ENCODE measurements at places on chromosomes 11 and 22.

DNA sequence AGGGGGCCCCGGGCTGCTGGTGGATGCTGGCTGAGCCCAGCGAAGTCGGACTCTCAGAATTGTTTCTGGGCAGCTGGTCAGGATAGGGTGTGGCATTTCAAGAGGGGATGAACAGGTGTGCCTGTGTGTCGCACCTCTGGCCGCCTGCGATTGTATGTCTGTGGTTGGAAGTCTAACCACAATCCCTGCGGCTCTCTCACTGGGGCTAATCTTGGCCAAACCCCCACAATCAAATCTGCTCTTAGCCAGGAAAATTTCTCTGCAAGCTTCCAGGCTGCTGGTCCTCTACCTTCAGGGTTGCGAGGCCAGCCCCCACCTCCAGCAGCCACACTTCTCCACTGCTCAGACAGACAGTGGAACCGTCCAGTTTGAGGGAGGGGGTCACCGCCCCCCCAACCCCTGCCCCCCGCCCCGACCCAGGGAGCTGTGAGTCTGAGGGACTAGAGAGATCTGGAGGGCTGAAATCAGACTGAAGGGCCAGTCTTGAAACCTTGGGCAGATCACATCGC is 953 bp downstream of the ATG16L2 start:
- no peak for DNase-seq

DNA sequence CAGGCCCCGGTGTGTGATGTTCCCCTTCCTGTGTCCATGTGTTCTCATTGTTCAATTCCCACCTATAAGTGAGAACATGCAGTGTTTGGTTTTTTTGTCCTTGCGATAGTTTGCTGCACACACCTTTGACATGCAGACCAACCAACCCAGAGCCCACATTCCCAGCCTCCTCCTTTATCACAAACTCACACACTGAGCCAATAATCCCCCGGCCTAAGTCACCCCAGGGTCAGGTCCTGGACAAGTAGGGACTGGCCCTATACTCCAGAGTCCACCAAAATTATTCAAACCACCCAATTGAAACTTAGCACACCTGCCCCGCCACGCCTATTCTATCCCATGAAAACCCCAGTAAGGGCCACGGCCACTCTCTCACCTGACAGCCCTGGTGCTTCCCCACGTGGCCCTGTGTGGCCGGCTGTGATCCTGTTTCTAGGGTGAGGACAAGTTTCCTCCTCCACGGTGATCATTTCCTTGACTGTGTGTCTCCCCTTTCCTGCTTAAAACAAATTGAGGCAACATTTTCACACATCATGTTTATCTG is 83.1 kb upstream of the SLC22A12 start:
- DNase-seq, result no peak

- DNase-seq, result no peak
These were observed 387.7 kb downstream of the TMEM135 start for GRCh38 chr11:87425391-87425790.

GRCh38 chr11:73324665-73325035 is 16.6 kb downstream of the ARHGEF17 start:
- DNase-seq, result no peak

DNA sequence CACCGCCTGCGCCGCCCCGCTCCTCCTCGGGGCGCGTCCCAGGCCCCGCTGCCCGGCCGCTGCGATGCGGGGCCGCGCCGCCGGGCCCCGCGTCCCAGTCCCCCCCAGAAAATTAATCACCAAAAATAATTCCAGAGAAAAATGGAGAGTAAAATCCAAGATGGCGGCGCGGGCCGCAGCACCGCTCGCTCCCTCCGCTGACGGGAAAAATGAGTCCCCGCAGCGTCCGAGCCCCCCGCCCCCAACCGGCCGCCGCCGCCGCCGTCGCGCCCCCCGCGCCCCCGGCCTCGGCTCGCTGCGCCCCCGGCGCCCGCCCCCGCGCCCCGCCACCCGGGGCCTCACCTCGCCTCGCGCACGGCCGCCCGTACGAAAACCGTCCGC is at the start of gene KMT5B:
TSS of gene KMT5B (minus strand) at position 162 of the 381 bp plus-strand sequence. CDS start 23,220 bp downstream, outside the sequence.
- no peak for DNase-seq

- DNase-seq, result no peak
These were observed 3.1 kb downstream of the EIF3M start for GRCh38 chr11:32586576-32587190.

GRCh38 chr11:112267188-112267591 is 6.5 kb upstream of the PLET1 start:
- DNase-seq, result no peak

DNA sequence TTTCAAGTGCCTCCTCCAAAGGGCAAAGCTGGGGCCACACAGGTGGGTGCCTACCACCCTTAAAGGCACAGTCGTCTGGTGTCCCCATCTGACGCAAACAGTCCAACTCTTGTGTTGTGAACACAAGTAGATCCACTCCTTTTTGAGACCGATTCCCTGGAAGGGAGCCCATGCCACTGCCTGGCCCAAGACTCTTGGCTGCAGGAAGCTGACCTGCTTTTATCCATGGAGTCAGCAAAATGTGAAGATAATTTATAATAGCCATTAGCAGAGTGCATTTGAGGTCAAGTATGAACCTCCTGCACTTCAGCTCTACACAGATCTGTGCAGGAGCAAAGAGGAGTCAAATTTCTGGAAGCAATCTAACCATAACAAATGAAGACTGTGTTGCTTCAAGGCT is 68.5 kb downstream of the ADM start:
- DNase-seq, result peak; percentile 30

DNA sequence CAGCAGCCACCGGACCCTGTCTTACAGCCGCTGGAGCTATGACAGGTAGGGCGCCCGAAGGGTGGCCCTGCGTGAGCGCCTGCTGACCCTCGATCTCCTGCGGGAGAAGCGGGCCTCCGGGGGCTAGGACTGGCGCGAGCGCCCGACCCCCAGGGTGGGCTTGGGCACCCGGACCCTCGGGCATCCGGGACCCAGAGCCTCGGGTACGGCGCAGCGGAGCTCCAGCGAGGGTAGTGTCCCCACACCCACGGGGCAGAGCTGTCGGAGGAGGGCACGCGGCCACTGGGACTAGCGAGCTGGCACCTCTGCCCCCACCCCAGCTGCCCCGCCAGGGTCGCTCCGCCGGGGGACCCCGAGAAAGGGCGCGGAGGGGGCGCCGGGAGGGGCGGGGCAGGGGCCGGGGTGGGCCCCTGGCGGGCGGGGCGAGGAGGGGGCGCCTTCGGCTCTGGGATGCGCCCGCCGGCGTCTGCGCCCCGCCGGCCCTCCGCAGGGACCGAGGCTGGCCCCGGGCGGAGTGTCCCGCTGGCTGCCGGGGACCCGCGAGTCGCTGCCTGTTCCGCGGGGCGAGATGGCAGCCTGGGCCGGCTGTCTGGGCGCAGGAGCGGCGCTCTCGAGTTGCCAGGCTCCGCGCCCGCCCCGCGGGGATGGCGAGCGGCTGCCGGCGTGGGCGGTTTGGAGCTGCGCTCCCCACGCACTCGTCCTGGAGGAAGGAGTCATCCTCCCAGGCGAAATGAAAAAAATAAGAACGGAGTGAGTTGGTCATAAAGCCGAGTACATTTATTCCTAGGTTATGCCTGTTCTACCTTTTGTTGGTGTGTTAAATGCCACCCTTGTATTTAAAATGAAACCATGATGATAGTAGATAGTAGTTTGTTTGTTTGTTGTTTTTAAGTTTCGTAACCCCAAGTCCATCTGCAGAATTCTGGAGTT is 32.4 kb downstream of the EIF3F start:
- no peak for DNase-seq

GRCh38 chr11:72433455-72434036 is 785 bp downstream of the CLPB start:
- no peak for DNase-seq

GRCh38 chr11:12871241-12871640 is 137.9 kb upstream of the RASSF10 start:
- DNase-seq, result no peak

GRCh38 chr22:31229402-31230079 is 17.4 kb downstream of the LIMK2 start:
- no peak for DNase-seq

- DNase-seq, result no peak
These were observed 412.9 kb downstream of the METTL15 start for GRCh38 chr11:28521075-28521474.

DNA sequence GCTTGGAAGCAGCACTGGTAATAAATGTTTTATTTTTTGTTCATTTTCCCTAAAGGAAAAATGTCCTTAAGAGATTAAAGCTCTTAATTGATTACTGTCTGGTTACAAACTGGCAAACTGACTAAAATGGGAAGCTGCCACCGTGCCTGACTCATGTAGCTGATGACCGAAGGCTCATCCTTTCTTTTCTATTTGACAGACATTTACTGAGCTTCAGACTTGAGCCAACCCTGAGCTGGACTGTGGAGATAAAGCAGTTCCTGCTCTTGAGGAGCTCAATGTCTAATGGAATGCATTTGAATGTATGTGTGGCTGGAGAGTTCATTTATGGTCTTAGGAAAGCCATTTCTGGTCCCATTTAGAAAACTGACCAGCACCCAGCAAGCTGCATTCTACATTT is 91.3 kb downstream of the RNF169 start:
- no peak for DNase-seq

DNA sequence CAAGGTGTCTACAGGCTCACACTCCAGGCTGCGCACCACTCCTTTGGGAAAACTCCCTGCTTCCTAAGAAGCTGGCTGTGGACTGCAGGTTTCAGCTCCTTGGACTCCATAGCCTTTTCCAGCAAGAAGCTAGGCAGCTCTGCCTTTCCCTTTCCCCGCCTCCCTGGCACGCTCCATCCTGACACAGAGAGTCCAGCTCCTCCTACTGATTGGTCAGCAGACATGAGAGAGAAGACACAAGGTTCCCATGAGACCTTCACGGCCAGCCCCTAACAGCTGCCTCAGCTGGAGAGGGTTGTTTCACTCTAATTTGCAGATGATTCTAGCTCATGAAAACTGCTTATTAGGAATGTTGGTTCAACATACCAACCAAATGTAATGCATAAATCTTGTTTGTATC is 27.6 kb downstream of the TENM4 start:
- DNase-seq, result no peak

- no peak for DNase-seq
These were observed 38.5 kb downstream of the C11orf58 start for GRCh38 chr11:16776711-16777612.

- peak; percentile 3 for DNase-seq
These were observed 135.6 kb downstream of the RAB38 start for GRCh38 chr11:88039476-88040147.

GRCh38 chr11:2794968-2795322 is 90.6 kb downstream of the CDKN1C start:
- no peak for DNase-seq

- no peak for DNase-seq
These were observed 92.9 kb downstream of the NELL1 start for GRCh38 chr11:20762116-20762844.

- no peak for DNase-seq
These were observed 22.1 kb downstream of the LMO2 start for GRCh38 chr11:33869481-33870422.

GRCh38 chr11:131253656-131254151 is 116.7 kb upstream of the NTM start:
- no peak for DNase-seq

- DNase-seq, result no peak
These were observed 58.7 kb downstream of the CHST1 start for GRCh38 chr11:45606514-45607281.

DNA sequence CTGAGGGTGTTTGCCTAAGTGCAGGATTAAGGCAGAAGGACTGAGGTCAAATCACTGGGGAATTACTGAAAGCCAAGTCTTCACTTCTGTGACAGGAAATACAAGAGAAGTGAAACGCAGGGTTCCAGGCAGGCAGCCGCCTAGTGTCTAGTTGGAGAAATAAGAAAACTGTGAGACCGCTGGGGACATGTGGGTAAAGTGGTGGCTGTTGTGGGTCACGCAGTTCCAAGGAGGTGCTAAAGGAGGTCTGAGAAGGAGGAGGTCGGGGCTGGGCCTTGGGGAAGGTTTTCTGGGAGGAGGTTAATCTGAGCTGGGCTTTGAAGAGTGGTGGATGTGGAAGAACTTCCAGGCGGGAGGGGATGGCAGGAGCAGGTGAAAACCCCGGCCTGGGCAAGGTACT is 11.2 kb downstream of the MCM5 start:
- no peak for DNase-seq

GRCh38 chr11:125348674-125349309 is 147.3 kb downstream of the FEZ1 start:
- no peak for DNase-seq

- no peak for DNase-seq
These were observed 5.2 kb downstream of the IGSF9B start for GRCh38 chr11:133951327-133952198.

DNA sequence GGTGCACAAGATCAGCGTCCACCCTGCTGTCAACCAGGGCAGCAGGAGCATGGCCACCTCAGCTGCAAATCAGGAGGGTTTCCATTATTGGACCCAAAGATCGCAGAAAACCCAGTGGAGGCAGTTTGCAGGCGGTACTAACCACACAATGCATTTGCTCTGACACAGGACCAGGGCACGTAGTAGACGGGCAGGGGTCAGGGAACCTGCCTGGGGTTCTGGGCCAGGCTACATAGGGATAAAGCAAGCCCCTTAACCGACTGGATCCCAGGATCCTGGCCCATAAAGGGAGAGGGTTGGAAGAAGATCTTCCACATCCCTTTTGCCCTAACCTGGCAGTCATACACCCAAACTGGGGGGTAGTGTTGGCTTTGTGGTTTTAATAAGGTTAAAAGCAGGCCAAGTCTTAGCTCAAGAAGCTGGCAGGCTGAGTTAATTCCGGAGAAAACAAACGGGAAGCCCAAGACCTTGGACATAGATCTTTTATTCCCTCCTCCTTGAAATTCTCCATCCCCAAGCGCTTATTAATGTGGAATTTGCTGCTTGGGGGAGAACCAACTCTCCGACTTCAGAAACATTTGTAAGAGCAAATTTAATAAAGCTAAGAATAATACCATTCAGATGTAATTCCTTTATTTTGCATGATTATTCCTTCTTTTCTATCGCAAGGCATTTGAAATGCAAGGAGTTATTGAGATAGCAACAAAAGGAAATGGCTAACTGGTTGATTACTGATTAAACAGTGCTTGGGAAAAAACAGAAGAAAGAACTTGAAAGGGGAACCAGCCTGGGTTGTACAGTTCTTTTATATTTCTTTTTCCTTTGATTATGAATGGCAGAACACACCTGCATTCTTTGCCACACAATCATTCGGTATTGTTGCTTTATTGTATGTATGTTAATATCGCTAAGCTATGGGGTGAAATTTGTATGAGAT is 6.3 kb upstream of the ARHGAP8 start:
- no peak for DNase-seq

DNA sequence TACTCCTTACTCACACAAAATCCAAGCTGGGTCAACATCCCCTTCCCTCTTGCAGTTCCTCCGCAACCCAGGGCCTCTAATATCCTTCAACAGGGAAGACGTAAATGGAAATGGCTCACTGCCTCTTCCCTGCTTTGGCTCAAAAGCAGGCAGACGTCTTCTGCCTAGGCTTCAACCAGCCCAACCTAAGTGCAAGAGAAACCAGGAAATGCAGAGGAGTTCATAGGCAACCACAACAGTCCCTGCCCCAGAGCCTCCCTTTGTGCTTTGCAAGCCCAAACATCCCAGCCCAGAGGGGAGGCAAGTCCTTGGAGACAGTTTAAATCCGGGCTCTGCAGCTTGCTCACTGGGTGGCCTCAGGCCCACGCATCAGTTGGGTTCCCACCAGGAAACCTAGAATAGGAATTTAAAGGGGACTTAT is 33.3 kb downstream of the CD6 start:
- no peak for DNase-seq
